ENCODE measurements at places on chromosomes 4 and X. TPM values are rescaled to one million over a fixed set of nuclear protein-coding genes. Genes with fewer than 3 reads are reported as not detected.

GRCh38 chrX:47390780-47391179 is 20.4 kb downstream of the ZNF157 start:
- no peak for DNase-seq

DNA sequence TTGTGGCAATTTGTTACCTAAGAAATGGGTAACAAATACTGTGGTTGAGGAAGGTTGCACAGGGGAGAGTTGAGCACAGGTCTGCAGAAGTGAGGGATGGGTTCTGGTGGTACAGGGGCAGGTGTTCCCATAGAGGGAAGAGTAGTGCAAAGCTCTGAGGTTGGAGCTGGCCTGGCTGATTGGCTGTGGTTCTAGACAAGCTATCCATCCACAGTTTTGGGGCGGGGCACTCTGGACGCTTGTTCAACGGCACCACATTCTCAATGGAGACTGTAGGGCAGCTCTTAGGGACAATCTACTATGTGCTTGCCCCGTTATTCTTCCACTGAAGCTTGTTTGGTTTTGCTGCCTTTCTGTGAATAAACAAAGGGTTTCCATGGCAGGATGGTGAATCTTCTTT is 35.4 kb downstream of the NAT8L start:
- no peak for DNase-seq

GRCh38 chr4:122156819-122157218 is 4.7 kb downstream of the BLTP1 start:
- DNase-seq: no peak

DNA sequence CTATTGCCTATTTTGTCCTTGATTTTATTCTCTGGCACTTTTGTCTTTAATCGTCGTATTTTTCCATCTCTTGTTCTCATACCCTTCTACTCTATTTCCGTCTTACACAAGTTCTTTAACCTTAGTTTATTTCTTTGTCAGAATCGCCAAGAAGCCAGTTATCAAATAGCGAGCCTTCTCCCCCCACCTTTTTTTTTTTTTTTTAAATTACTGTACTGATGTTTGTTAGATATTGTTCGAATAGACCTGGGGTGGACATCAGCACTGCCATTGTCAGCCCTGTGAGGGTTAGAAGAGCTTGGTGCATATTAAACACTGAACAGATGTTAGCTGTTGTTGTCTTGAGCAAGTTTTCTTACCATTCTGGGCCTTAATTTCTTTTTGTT is 1.2 kb downstream of the SPCS3 start:
- DNase-seq: peak; percentile 24

GRCh38 chr4:155512817-155513216 is 136.1 kb upstream of the MAP9 start:
- peak; percentile 21 for DNase-seq

DNA sequence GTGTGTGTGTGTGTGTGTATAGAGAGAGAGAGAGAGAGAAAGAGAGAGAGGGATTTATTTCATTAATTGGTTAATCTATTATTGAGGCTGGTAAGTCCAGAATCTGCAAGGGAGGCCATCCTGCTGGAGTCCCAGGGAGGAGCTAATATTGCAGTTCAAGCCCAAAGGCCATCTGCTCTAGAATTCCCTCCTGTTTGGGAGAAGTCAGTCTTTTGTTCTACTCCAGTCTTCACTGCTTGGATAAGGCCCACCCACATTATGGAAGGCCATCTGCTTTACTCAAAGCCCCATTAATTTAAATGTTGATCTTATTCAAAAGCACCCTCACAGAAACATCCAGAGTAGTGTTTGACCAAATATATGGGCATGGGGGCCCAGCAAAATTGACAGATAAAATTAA is 317.5 kb upstream of the RASGEF1B start:
- DNase-seq: no peak

- DNase-seq: no peak
These were observed 49.6 kb downstream of the KIT start for GRCh38 chr4:54707406-54707805.

DNA sequence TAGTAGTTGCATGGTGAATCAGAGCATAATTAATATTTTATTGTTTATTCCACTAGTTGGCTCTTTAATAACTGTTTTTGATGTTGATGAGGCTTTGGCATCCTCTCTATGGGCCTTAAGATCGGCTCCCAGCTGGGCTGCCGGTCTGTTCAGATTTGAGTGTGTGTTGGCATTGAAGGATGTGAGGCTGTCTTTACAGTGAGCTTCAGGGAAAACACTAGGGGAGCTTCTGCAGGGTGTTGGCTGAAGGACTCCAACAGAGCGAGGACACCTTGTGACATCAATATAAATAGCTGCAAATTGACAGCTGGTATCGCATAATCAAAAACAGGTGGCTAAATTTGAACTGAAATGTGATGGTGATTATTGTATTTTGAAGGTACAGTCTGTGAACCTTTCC is 322.0 kb downstream of the FSTL5 start:
- DNase-seq: no peak

- DNase-seq: no peak
These were observed 880 bp upstream of the ETDC start for GRCh38 chrX:135308345-135308855.

DNA sequence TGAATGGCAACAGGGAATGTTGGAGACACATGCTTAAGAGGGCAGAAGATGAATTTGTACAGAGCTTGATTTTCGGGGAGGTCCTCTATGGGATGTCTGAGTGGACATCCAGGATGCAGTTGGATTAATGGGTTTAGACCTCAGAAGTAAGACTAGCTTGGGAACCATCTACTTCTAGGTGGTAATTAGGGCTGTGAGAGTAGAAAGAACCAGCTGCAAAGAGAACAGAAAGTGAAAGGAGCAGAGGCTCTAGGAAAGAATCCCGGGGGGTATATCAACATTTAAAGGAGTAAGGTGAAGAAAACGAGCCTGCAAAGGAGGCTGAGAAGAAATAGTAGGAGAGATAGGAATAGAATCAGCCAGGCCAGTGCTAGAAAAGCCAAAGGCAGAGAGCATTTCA is 29.0 kb upstream of the NKRF start:
- DNase-seq: no peak

DNA sequence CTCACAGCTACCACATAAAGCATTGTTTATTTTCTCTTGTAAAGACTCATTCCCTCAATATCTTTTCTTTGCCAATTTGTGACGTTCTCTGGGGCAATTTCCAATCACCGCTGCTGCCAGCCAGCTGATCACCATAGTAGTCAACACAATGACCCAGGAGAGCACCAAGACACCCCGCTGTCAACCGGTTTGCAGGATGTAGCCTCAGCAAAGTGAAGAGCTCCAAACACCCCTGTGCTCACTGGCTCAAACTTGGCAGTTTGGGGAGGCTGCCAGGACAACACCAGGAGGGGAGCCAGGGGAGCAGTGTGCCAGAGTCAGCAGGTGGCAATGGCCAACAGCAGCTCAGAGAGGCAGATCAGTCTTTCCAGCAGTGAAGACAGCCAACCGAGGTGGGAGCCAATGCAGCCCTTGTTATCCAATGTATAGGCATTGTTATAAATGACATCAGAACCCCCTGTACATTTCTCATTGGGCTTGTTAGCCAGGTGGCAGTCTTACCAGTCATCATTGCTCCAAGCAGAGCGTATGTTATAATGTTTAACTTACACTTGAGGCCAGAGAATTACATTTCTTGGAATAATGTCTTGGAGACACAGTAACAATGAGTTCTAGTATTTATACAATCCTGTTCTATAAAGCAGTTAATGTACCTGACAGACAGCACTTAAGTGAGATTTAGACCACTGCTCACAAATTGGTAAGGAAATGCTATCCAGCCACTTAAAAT is 274.9 kb upstream of the GK2 start:
- DNase-seq: no peak

Gene DRD5
- total RNA-seq: not detected

- DNase-seq: no peak
These were observed 22.5 kb upstream of the CLDN24 start for GRCh38 chr4:183344523-183345255.

GRCh38 chrX:27276751-27277150 is 186.4 kb downstream of the PPP4R3C start:
- no peak for DNase-seq

DNA sequence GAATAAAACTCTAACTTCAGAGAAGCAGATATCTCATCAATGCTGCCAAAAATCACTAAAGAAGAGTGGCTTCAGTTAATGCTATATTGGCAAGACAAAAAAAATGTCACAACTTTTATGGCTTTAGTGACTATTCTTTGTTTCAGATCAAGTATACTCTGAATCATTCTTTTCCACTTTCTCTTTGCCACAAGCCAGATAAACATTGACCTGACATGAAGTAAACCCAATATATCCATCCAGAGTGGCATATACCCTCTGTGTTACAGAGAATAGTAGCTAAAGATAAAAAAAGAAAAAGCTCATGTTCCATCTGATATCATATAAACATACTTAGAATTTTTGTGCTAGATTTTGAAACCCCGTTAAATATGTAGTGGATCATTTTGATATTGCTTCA is 206.7 kb upstream of the CNKSR2 start:
- no peak for DNase-seq

- DNase-seq: peak; percentile 91
These were observed 26.9 kb downstream of the AFF1 start for GRCh38 chr4:86961605-86962295.

Gene ANOS1
- total RNA-seq: 1.9 TPM

DNA sequence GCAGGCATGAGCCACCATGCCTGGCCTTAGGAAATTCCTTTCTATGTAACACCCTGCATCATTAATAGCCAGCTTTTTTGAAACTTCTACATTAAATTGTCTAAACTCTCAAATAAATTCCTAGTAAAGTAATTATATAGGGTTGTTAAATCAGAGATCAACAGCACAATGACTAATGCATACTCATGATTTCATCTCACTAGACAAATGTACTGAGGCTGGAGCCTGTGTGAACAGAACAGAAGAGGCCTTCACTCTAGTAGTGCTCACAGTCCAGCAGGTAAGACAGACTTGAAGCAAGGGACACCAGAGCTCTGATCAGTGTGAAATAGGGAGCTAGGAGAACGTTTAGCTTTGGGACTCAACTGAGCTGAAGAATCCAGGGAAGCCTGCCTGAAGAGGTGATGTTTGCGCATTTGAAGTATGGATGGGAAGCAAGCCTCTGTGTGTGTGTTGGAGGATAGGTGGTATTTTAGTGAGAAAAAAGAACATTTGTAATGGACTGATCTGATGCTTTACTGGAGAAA is 3.9 kb downstream of the ZFP42 start:
- DNase-seq: no peak

GRCh38 chr4:121594796-121595526 is 101.8 kb downstream of the ANXA5 start:
- DNase-seq: peak; percentile 49

DNA sequence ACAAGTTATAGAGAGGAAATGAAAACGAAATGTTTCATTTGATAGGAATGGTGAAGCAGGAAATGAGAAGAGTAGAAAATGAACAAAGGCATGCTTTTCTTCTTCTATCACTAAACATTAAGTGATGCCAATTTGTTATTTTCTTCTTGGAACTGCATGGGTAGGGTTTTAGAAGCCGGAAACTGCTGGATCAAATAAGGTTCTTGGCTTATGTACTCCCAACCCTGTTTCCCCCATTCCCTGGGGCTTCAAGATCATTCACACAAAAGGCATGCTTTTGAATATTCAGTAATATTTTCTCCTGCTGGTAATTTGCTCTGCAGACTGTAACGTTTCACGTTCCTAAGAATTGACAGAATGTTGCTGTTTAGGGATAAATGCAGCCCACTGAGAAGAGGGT is 224.1 kb downstream of the NLGN4X start:
- no peak for DNase-seq

DNA sequence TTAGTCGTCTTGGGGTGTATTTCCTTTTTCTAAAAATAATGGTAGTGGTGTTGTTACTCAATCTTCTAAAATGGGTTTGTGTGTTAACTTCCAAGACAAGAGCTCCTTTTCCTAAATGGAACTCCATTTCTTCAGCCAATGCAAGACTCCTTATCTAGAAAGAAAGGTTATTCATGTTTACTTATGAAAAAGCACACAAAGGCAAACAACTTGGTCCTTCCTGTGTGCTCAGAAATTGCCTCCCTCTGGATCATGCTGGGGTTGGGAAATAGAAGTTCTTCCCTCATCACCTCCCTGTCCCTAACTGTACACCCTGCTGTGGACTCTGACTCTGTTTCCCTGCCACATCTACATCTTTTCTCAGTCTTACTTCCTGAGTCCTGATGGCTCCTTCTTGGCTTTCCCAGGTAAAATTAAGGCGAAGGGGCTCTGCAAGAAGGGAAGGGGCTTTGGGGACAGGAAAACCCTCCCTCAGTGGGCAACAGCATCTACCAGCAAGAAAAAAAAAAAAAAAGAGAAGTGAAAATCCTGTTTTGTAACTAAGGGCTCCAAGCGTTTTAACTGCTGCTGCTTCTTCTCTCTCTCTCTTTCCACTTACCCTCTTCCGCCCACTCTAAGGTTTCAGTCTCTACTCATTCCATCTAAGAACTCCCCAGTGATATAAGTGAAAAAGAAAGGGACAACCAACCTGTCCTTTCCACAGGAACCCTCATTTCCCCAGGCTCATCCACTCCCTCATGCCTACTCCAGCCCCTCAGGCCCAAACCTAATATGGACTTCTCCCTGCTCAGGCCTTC is 19.8 kb upstream of the TASL start:
- DNase-seq: no peak

GRCh38 chr4:7651461-7651921 is 216.8 kb upstream of the PSAPL1 start:
- peak; percentile 42 for DNase-seq

DNA sequence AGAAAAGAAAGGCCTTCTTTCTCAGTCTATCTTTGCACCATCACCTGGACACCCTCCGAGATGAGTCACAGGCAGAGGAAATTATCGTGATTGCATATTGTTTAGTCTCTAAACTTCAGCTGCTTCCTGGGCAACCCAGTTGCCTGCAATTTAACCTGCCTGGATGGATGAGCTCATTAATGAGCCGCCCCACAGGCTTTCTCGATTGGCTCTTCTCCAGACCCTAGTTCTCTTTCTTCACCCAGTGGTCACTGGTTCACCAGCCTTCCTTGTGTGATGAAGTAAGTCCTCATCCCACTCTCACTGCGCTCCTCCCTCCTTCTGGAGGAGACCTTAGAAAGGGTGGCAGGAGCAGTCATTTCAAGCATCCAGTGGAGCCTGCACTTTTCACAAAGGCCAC is 94.4 kb downstream of the SOWAHB start:
- peak; percentile 96 for DNase-seq

Gene PPP4R3C
- total RNA-seq: not detected

GRCh38 chrX:40733706-40734105 is 1.6 kb downstream of the MED14 start:
- DNase-seq: peak; percentile 85

DNA sequence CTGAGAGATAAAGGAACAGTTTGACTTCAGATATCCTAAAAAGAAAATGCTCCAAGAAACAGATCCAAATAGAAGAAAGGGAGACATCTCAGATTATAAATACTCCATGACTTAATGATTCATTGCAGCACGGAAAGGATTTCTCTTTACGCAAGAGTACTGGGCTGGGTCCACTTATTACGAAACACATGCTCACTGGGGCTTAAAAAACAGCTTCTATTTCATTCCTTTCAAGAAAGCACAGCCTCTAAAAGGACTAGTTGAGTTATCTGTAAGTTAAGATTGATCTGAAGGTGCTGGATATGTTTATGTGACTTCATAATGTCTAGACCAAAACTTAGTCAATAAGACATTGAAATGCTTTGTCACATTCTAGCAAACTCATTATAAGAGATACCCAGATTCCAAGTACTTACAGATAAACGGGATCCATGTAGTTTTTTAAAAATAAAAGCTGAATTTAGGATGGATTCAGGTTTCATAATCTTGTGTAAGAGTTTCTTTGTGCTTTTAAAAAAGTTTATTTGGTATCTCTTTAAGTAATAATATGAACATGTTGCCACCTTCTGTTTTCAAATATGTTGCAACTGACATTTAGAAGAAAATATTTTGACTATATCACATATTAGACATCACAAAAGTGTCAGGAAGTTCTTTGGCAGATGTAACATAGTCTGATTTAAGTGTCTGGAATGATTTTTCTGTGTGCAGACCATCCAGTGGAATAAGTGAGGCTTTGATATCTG is 109.5 kb upstream of the MYOZ2 start:
- DNase-seq: peak; percentile 97
